Stimulated activated CD8-positive, alpha-beta memory T cell treated with anti-CD3 and anti-CD28 coated beads, Interleukin-7, amount 100 ng/mL, for 1 hour (primary cell): ENCODE measurements at places on chromosomes 5 and 9.

- DNase-seq: no peak
Measured at GRCh38 chr9:89929673-89930480, 325.1 kb downstream of the GADD45G start.

DNA sequence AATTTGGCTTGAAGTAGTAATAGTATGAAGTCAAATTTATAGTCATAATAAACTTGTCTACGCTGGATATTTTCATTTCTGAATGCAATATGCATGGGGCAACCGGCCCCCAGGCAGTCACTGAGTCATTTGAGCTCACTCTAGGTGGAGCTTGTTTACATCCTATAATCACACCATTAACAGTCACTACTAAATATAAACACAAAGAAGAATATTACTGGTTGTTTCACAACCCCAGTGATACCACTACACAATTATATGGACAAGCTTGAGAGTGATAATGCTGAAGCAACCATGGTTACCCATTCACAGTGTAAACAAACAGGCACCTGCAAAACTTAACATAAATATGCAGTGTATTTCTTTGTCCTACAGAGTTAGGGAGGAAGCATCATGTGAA is 68.7 kb downstream of the MARCHF3 start:
- DNase-seq: no peak

GRCh38 chr5:105638437-105638836 is 2032.3 kb downstream of the EFNA5 start:
- no peak for DNase-seq

GRCh38 chr9:3968891-3969290 is 331.0 kb downstream of the GLIS3 start:
- DNase-seq: no peak

- no peak for DNase-seq
Measured at GRCh38 chr9:36987891-36988290, 46.2 kb downstream of the PAX5 start.

- no peak for DNase-seq
Measured at GRCh38 chr9:84822589-84823233, 153.2 kb downstream of the NTRK2 start.

DNA sequence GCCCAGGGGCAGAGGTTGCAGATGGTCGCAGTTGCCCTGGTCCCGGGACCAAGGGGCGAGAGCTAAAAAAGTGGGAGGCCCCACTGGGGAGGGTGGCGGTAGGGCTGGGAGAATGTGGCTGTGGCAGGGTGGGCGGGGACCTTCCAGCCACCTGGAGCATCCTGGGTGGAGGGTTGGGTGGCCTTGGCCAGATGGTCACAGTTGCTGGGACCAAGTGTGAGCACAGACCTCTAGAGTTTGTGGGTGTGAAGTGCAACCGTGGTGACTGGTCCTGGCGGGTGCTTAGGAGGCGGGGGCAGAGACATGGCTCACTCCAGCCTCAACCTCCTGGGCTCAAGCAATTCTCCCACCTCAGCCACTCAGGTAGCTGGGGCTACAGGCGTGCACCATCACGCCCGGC is 5.7 kb upstream of the TRAF2 start:
- DNase-seq: no peak

- no peak for DNase-seq
Measured at GRCh38 chr5:171454549-171454948, 35.1 kb downstream of the FGF18 start.

GRCh38 chr5:38339446-38339845 is 81.1 kb downstream of the EGFLAM start:
- no peak for DNase-seq

DNA sequence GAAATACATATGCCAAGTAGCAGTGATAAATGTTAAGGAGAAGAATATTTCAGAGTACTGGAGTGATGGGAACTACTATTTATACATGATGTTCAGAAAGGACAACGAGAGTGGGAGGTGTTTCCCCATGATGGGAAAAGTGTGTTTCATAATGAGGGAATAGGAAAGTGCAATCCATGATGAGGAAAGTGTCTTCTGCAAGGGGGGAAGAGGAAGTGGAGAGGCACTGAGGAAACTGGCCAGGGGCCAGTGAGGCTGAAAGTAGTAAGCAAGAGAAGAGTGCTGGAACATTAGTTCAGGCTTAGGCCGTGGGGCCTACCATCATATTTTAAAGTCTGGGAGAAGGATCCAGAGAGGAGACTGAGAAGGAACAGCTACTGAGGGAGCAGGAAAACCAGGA is 327.2 kb downstream of the SLF1 start:
- DNase-seq: no peak
